ENCODE measurements at places on chromosomes 1 and 21.

- no peak for DNase-seq
Observed at GRCh38 chr21:39386899-39387298, 38.0 kb upstream of the HMGN1 start.

DNA sequence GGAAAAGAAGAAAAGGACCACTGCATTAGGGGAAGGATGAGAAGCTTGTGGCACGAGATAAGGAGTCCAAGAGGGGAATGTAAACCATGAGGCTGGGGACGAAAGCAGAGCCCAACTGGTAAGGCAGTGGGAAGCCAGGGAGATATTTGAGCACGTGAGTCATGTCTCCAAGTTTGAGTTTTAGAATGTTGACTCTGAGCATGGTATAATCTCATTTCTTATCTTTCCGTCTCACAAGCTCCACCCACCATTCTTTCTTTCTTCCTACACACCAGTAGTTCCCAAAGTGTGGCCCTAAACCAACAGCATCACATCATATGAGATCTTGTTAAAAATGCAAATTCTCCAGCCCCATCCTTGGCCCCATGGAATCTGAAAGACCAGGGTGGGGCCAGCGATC lies 145.3 kb downstream of the PLPP3 start:
- no peak for DNase-seq

DNA sequence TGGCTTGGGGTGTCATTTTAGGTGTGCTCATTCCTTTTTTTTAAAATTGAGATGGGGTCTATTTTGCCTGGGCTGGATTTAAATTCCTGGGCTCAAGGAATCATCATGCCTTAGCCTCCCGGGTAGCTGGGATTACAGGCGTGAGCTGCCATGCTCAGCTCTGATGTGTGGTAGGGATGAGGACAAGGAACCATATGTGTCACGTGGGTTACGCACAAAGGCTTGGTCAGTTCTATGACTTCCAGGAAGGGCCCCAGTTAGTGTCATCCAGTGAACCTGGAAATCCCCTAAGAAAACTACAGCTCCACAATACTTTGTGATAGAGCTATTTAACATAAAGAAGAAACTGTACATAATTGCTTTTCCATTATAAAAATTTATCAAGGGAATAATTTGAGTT lies 6.7 kb upstream of the METTL25B start:
- DNase-seq = no peak

DNA sequence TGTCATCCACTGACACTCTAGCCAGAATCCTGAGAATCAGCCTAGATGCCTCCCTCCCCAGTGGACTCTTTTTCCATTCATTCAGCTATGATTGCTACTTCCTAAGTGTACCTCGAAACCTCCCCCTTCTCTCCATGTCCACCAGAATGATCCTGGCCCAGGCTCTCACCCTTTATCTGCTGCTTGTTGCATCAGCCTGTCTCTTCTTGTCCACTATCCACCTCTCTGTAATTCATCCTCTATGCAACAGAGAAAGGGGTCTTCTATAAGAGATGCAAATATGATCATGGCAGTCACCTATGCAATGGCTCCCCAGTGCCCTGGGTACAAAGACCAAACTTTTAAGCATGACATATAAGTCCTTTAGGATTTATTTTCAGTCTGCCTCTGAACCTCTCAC lies 37.7 kb downstream of the JUN start:
- DNase-seq = no peak

DNA sequence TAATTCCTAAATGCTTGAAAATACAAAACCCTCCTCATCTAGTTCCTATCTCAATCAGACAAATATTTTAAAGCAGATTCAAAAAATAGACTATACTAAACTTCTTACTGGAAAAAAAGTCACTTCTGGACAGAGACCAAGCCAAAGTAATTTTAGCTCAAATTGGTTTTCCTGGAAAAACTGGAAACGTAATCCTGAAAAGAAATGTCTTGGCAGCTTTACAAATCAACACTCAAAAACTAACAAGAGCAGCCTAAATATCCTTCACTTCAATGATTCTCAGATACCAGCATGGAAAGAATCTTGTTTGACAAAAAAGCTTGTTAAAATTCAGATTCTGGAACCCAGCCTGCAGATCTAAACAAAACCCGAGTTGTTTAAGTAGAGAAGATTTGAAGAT lies 9.1 kb upstream of the GPR88 start:
- no peak for DNase-seq

DNA sequence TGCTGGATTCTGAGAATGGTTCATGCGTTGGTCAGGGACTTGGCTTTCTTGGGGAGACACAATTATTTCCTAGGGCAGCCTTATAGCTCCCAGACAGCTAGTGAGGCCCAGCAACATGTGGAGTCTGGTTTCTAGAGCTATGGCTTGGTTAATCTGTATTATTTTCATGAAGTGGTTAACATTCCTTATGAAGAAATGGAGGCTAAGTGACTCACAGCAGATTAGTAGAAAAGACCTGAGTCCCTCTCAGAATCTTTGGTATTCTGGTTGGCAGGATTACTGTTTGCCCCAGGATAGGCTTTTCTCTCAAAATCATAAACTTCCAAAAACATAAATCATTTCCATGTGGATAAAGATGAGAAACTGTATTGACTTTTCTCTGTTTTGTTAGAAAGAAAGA lies 42.3 kb downstream of the DUSP10 start:
- no peak for DNase-seq

DNA sequence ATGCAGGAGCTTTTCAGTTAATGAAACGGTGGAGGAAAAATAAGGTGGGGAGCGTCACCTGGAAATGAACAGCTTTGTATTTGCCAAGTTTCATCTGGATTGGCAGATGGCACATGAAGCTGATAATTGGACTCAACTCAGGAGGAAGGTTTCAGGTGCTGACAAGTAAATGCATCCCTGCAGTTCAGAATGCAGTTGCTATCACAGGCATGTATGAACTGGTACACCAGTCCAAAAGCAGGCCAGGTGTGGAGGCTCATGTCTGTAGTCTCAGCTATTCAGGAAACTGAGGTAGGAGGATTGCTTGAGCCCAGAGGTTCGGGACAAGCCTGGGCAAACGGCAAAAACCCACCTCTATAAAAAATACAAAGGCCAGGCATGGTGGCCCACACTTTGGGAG lies 15.5 kb downstream of the DEGS1 start:
- no peak for DNase-seq

DNA sequence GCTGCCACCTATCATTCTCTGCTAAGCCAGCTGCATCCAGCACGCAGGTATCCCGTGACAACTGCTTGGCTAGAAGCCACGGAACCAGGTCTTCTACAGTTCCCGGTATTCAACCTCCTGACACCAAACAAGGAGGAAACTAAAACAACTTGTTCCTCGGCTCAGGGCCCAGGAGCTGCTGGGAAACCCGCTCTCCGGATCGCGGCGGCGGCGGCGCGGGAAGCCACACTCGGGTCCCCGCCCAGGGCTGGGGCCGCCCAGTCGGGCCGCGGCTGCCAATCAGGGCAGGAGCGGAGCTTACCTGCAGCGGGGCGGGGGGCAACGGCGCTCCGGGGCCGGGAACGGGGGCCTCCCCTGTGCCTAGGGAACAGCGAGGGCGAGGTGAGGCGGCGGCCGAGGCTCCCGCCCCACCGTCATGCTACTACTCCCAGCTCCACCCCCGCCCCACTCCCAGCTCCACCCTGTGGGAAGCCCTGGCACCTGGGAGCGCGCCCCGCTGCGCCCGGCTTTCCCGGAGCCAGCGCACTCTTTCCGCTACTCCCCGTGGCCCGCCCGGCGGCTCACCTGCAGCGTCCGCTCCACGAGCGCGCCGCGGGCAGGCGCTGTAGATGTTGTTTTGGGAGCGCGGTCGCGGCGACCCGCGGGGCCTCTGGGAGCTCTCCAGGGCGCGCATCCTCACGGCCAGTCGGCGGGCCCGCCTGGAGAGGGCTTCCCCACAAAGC lies 12.1 kb downstream of the IL24 start:
- no peak for DNase-seq

GRCh38 chr21:40829791-40830190 lies 17.2 kb downstream of the DSCAM start:
- DNase-seq = no peak

GRCh38 chr1:10613861-10614260 lies 139.1 kb downstream of the PEX14 start:
- no peak for DNase-seq

GRCh38 chr1:181784039-181784683 lies 277.4 kb downstream of the ZNF648 start:
- DNase-seq = peak; percentile 22

DNA sequence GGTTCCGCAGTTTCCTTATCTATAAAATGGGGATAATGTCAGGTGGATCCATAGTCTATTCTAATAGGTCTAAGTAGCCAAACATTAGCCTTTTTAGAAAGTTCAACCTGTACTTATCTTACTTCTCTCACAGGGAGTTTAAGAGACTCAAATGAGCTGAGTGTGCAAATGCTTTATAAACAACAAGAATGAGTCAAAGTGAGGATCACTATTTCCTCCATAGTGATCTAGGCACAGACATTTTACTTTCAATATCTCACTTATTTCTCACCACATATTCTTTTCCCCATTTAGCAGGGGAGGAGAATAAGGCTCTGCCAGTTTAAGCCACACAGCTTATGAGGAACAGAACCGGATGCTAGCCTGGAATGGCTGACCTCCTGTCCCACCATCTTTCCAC lies 92.1 kb upstream of the LMO4 start:
- no peak for DNase-seq

DNA sequence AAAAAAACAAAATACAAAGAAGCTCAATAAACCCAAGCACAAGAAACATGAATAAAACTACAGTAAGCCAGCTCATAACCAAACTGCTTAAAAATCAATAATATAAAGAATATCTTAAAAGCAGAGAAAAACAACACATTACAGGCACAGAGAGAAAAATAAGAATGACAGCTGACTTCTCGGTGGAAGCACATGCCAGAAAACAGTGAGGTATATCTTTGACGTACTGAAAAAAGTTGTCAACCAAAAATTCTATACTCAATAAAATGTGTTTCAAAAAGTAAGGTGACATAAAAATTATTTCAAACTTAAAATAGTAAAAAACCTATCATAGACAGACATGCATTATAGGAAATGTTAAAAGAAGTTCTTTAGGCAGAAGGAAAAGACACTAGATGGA lies 33.3 kb downstream of the ZZZ3 start:
- DNase-seq = no peak

- no peak for DNase-seq
Observed at GRCh38 chr1:227918083-227918700, 29.5 kb downstream of the WNT9A start.

DNA sequence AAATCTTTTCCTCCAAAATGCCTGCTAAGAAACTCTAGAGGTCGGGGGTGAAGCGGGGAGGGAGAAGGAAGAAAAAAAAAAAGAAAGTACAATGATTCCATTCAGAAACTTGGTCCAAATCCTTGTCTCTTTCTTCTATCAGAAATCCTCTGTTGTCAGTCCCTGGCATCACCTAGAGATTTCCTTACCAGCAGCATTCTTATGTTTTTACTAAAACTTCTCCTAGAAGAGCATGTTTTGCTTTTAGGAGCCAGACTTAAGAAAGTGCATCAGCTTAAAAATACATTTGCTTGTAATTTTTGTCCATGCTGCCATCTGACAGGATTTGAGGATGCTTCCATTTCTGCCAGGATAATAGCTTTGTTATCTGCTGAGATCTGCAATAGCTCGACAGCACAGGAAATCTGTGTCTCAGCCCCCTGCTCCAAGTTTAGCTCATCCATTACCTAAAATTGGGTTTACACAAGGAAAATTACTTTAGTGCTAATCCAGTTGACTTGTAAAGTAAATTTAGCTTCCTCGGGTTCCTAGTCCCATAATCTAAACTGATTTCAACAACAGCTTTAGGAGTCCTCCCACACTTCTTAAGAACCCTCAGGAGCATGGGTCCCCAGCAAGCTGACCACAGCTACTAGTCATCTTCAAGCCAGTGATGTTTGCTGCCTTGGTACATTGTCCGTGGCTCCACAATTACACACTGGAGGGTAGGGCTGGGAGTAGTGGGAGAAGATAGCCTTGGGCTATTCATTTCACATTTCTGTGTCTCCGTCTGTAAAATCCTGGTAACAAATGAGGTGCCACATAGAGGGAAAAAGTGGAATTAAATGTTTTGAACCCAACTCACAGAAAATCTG lies 92.3 kb upstream of the UBE2U start:
- no peak for DNase-seq

- DNase-seq = peak; percentile 99
Observed at GRCh38 chr1:32464716-32465577, at the start of gene ZBTB8B. Gene ZBTB8B (plus strand): TSS chr1:32465072. CDS start chr1:32470625, 5,553 bp downstream.

- DNase-seq = no peak
Observed at GRCh38 chr1:153958961-153959260, 499 bp upstream of the CRTC2 start.

GRCh38 chr1:197633447-197634078 lies 141.7 kb downstream of the DENND1B start:
- DNase-seq = no peak

DNA sequence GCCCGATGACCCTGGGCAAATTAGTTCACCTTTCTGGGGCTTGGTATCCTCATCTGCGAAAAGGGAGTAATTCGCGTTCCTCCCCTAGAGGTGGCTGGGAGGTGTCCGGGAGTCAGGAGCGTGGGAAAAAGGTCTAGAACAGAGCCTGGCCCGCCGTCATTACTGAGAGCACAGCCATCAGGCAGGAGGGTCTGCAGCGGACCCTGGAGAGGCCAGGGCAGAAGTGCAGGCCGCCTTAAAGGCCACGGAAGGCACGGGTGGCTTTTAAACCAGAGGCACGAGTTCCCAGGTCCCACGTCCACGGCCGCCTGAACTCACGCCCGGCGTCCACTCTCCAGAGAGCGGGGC lies 850 bp downstream of the PANK4 start:
- no peak for DNase-seq

GRCh38 chr1:182113879-182114626 lies 52.5 kb upstream of the ZNF648 start:
- peak; percentile 53 for DNase-seq

- no peak for DNase-seq
Observed at GRCh38 chr21:35465741-35466140, 416.6 kb upstream of the RUNX1 start.

- DNase-seq = no peak
Observed at GRCh38 chr1:74502858-74503257, 9.6 kb downstream of the LRRC53 start.

DNA sequence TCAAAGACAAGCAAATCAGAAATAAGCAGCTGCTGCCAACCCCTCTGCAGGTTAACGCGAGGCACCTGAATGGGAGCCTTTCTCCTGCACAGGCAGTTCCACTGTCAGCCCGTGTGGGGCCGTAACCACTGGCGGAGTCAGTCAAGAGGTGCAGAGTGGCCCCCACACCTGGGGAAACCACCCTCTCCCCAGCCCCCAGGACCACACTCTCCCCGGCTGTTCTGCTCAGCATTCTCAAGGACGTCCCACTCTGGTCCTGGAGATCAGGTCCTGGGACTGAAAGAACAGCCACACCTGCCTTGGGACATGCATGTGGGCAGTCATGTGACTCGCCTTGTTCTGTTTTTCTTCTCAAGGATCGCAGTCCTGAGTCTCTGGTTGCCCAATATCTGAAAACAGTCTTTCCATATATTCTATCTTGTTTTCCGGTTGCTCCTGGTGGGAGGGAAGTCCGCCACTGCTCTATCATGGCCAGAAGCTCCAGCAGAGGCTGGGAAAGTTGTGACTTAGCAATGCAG lies 252.5 kb downstream of the PTPRU start:
- no peak for DNase-seq

Measured in G401 (cell line).